Central memory CD4-positive, alpha-beta T cell (primary cell): ENCODE measurements at places on chromosomes 6 and 20.

DNA sequence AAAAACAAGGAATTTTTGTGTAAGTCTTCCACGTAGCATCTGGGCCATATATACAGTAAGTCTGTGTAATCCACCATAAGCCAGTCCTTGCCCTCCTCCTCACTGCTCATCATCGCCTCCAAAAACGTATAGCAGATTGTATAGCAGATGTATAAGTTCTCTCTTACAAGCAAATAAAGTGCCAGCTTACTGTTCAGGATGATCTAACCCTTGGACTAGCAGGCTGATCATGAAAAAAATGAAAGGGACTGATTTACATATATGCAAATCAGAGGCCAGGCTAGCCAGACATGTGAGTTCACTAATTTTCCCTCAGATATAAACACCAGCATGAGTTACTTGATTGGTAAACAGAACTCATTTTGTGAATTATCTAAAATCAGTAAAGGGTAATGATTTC is 171.5 kb downstream of the LY86 start:
- no peak for DNase-seq

GRCh38 chr6:157990321-157991066 is 8.8 kb downstream of the SYNJ2 start:
- DNase-seq = peak; percentile 17

DNA sequence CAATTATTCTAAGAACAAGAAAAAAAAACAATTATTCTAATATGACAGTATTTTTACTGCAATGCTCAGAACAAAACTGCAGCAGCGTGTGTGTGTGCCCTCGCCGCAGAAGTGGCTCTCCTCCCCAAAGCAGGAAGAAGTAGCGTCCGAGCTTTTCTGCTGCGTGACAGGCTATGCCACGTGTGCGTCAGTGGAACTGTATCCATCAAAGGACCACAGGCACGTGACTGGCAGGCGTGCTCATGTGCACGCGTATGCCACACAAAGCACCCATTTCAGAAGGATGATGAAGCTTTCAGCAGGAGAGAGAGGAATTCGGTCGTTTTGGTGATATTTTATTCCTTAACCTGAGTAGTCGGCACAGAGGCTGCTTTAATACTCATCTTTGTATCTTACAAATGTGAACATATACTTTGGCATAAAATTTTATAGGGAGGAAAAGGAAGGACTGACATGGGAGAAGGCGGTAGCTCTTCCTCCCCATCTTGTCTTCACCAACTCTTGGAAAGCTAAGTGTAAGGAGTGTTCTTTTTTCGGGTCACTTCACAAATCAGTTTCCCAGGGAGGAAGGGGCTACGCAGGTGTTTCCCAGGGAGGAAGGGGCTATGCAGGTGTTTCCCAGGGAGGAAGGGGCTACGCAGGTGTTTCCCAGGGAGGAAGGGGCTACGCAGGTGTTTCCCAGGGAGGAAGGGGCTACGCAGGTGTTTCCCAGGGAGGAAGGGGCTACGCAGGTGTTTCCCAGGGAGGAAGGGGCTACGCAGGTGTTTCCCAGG is 3.4 kb downstream of the TCFL5 start:
- DNase-seq = no peak

DNA sequence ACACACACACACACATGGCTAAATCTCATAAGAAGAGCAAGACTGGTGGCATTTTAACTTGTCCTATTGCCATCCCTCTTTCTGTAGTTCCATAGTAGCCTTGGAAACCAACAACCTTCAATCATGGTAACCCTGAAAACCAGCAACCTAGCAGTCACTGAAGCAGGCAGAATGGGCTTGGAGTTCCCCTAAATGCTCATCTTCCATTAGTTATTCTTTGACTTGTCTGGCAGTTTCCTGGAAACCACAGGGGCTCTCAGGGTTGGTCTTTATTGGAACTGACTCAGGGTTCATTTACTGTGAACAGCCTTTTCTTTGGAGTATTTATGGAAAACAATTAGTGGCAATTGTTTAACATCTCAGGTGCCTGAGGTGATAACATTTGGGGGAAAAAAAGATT is 19.4 kb upstream of the BRPF3 start:
- DNase-seq = no peak

GRCh38 chr6:157751547-157752200 is 71.4 kb upstream of the SNX9 start:
- DNase-seq = no peak

GRCh38 chr20:49892260-49892659 is 23.1 kb downstream of the SPATA2 start:
- no peak for DNase-seq

GRCh38 chr6:32187009-32187709 is 2.8 kb downstream of the PBX2 start:
- no peak for DNase-seq

- no peak for DNase-seq
Observed at GRCh38 chr6:100103931-100104330, 109.9 kb upstream of the MCHR2 start.

DNA sequence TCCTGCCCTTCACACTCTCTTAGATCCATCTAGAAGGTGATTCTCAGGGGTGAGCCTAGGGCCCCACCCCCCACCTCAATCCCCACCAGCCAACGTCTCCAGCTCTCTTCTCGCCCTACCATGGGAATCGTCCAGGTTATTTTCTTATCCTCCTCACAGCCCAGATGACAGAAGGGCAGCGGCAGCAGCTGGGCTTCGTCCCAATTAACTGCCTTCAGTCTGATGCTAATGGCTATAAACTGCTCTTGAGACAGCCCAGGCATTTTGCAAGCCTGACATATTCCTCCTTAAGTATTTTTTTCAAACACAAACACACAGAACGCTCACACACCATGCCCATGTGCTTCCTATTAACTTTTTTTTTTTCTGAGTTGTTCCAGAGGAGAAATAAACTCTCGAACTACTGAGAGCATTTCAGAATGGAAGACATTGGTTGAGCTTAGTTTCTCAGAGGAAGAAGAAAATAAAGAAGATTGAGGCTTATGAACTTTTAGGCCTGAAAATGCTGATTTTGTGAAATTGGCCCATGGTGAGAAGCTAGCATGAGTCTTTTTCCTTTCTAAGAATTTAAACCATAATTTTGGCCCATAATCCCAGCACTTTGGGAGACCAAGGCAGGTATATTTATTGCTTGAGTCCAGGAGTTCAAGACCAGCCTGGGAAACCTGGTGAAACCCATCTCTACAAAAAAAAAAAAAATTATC is 124.6 kb downstream of the EYA2 start:
- no peak for DNase-seq

GRCh38 chr6:170449835-170450753 is 103.0 kb downstream of the PSMB1 start:
- no peak for DNase-seq

DNA sequence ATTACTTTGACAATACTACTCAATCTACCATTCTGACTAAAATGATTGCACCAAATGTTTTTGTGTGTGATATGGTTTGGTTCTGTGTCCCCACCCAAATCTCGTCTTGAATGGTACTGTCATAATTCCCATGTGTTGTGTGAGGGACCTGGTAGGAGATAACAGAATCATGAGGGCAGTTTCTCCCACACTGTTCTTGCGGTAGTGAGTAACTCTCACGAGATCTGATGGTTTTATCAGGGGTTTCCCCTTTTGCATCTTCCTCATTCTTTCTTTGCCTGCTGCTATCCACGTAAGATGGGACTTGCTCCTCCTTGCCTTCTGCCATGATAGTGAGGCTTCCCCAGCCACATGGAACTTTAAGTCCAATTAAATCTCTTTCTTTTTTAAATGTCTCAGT is 20.8 kb downstream of the SYCP2 start:
- no peak for DNase-seq
